ENCODE measurements at places on chromosomes 2 and 18.

- DNase-seq = no peak
Measured at GRCh38 chr2:202109139-202109736, 36.2 kb downstream of the KIAA2012 start.

GRCh38 chr2:28687171-28687570, 64.5 kb upstream of the PPP1CB start:
- DNase-seq = no peak

GRCh38 chr2:170006587-170007325, 171.2 kb upstream of the MYO3B start:
- no peak for DNase-seq

DNA sequence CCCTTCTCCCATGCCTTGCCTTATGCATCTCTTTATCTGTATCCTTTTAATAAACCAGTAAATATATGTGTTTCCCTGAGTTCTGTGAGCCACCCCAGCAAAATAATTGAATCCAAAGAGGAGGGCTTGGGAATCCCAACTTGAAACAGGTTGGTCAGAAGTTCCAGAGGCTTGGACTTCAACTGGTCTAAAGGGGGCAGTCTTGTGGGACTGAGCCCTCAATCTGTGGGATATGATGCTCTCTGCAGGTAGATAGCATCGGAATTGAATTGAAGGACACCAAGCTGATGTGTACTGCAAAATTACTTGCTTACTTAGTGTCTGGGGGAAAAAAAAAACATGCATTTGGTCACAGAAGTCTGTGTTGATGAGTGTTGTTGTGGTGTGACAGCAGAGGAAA, 1033.5 kb upstream of the TMEFF2 start:
- DNase-seq = no peak

DNA sequence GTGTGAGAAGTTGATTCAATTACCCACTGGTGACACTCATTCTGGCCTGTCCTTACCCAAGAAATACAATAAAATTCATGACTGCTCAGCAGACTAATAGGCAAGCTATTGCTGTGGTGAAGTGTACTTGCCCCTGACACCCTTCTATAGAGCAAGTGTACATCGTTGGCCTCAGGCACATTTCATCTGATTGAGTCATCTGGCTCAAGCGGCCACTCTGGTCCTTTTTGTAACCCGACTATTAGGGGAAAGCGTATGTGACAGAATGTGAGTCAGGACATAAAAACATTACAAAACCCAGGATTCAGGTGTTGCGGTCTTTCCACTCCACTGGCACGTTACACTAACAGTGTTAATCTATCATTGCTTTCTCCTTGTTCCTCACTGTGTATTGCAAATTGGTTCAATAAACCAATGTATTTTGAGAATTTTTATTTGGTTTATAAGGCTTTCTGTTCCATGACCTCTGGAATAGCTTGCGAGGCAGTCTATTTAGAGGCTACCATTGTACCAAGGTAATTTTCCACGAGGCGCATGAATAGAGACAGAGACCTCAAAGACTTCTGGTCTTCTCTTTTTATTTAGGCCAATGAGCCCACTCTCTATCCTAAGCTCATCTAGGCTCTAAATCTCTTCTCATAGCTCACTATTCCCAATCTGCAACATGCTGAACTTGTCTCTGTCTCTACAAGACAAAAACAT, 10.2 kb upstream of the TTC32 start:
- DNase-seq = no peak

GRCh38 chr2:100610381-100610831, 47.6 kb downstream of the PDCL3 start:
- DNase-seq = peak; percentile 69

GRCh38 chr2:231188506-231189170, 9.8 kb upstream of the ARMC9 start:
- no peak for DNase-seq

DNA sequence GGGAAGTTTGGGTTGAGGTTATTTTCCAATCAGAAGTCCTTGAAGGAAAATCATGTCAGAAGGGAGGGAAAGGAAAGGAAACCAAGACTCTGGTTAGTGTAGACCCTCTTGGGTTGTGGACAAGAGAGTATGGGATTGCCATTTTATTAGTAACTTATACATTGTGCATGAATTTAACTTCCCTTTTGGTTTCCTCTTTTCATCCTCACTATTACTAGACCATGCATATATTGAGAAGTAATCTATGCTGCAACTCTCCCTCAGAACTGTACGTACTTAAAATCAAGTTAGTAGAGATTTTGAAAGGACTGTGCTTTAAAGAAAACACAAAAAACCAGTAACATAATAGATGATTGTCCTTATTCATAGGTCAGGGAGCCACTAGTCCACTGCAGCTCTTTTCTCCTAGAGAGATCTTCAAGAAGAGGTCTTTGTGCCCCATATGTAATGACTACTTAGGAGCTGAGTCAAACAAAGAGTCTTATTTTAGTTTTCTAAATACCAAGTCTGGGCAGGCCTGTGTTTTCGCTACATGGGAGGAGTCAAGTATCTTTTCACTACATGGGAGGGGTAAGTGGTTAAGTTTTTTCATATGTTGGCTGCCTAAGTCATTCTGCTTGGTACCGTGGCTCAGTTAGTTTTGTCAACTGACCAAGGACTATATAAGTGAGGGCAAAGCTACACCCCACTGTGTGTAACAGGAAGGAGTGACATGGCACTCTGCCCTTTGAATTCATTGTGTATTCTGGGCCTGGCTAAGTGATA, 25.2 kb upstream of the FAM117B start:
- no peak for DNase-seq

- no peak for DNase-seq
Measured at GRCh38 chr2:164568317-164568716, 53.0 kb downstream of the GRB14 start.

GRCh38 chr18:394987-395362, 105.5 kb downstream of the COLEC12 start:
- no peak for DNase-seq

DNA sequence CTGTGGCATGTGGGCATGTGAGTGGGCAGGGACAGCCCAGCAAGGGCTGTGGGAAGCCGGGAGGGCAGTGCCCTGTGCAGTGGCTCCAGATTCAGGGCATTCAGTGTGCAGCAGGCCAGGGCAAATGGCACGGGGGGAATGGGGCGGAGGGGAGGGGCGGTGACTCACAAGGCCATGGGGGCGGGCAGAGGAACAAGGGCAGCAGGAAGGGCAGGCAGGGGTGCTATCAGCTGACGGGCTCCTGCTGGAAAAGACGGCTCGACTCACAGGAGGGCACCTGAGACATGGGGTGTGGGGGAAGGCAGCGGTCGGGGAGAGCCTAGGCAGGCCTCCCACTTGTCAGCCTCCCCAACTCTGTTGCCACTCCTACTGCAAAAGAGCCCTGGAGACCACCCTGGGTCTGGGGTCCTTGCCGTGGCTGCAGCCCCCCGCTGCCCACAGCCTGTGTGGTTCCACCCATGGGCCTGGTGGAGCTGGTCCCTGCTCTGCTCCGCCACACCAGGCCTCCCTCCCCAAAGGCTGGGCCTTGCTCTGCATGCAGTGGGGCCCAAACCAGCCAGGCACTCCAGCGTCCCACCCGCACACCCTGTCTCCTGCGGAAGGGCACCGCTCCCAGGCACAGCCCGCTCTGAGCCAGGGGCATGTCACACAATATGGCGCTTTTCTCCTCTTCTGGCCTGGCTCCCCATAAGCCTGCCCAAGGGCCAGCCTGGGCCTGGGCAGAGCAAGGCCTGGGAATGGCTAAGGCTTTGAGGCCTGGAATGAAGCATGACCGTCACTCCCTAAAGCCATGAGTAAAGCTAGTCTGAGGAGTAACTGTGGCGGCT, 25.9 kb downstream of the HS6ST1 start:
- no peak for DNase-seq

- no peak for DNase-seq
Measured at GRCh38 chr2:109009920-109010610, 21.0 kb upstream of the EDAR start.

- DNase-seq = no peak
Measured at GRCh38 chr18:4283746-4284291, 171.3 kb downstream of the DLGAP1 start.

DNA sequence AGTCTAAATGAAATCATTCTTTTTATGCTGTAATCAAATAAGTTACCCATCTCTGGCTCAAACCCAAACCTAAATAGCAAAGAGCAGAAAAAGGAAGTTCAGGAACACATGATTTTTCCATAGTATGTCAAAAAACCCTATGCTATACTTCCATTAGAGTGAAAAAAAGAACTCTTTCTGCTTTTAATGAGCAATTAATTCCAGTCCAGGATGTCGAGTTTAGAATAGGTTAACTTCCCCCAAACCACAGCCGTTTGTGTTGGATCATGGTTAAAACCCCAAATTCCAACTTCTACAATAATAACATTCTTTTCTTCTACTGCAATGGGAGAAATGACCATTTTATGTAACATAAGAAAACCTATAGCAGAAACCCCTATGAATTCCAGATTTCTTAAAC, 171.1 kb upstream of the NRP2 start:
- DNase-seq = no peak

- DNase-seq = no peak
Measured at GRCh38 chr2:37973615-37974353, 48.7 kb downstream of the RMDN2 start.

GRCh38 chr18:69981948-69982347, 34.3 kb upstream of the CD226 start:
- no peak for DNase-seq

GRCh38 chr2:681312-681711, 4.1 kb upstream of the TMEM18 start:
- no peak for DNase-seq

- DNase-seq = no peak
Measured at GRCh38 chr2:202909394-202910192, 1.9 kb downstream of the WDR12 start.

DNA sequence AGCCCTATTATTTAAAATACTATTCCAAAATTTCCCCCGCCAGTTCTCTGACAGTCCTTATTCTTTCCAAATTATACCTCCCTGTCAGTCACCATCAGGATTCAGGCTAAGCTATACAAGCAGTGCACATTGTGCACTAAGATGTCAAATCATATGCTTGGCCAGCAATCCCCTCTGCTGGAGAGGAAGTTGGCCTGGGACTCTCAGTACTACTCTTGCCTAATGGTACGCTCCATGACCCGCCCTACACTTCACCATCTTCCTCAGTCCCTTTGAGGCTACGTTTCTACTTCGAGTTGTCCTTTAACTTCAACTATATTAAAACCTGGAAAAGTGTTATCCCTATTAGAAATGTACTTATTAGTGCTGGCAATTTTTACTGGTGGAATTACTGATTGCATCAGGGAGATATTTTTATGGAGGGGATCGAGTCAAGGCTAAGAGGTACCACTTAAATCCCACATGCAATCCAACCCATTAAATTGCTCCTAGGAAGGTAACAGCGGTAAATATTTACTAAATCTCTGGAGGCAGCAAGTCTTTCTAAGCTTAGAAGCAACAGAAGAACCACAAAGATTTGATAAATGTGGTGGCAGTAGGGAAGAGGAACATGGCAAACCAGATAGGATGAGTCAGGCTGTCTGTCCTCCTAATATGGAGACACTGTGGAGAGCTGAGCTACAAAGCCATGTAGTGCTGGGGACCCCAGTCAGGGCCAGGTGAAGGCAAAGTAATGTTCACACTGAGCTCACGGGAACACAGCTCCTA, 2.7 kb downstream of the USP40 start:
- no peak for DNase-seq

DNA sequence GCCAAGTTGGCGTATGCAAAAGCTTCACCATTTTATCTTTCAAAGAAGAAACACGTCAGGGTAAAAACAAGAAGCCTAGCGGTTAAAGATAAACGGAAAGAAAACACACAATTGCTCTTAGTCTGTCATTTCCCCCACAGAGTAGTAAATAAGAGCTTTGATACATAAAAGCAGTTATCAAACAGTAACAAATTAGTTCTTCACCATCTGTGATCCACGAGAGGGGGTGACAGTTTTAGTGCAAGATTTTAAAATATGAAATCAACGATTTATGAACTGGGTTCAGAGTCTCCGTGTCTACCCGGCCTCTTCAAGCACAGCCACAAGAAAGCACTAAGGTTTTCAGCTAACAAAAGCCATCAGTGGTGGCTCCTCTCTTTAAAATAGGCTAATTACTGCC, 703.9 kb upstream of the ID2 start:
- DNase-seq = no peak

DNA sequence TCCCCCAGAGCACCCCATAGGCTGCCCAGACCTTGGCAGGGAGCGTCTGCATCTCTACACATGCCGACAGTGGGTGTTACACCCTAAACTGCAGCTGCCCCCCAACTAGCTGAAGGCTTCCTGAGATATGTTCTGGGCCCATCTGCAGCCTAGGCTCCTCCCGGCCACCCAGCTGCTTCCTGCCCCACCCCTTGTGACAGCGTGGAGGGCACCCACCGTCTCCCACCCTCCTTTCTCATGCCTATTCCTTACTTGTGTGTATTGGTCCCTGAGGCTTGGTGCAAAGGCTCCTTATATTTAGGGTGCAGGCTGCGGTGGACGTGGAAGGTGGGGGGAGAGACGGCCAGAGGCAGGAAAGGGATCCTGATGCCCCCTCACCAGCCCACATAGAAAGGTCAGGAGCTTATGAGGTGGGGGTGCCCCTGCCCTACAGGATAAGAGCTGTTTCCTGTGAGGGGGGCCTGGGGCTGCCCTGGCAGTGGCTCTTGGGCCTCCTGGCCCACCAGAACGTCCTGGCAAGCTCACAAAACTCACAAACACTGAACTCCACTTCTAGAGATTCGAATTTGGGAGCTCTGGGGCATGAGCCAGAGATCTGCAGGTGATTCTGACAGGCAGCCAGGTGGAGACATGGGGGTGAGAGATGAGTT, 7.3 kb upstream of the PROM2 start:
- no peak for DNase-seq

- no peak for DNase-seq
Measured at GRCh38 chr2:58834404-58834803, 593.3 kb upstream of the FANCL start.
